ENCODE measurements at places on chromosomes 2 and 18. TPM values are rescaled to one million over a fixed set of nuclear protein-coding genes. Genes with fewer than 3 reads are reported as not detected.

The ABCG8 gene
- polyA plus RNA-seq = not detected

The CTNNA2 gene
- polyA plus RNA-seq = not detected

The ZNF804A gene
- 0.05 TPM for polyA plus RNA-seq

The C2orf69 gene
- 8.6 TPM for polyA plus RNA-seq

The CNDP1 gene
- not detected for polyA plus RNA-seq

The RSAD2 gene
- polyA plus RNA-seq = 2.2 TPM

The ITGB1BP1 gene
- 84.9 TPM for polyA plus RNA-seq

The AGXT gene
- polyA plus RNA-seq = not detected

The REG3G gene
- polyA plus RNA-seq = not detected

The MAP3K2 gene
- polyA plus RNA-seq = 9.9 TPM

The STEAP3 gene
- polyA plus RNA-seq = 19.9 TPM

The SERPINB12 gene
- 0.05 TPM for polyA plus RNA-seq

The IL1F10 gene
- polyA plus RNA-seq = 0.37 TPM

The LNPK gene
- 32.1 TPM for polyA plus RNA-seq

The TMX3 gene
- 55.5 TPM for polyA plus RNA-seq

The RBM45 gene
- polyA plus RNA-seq = 11.2 TPM

The SPDYA gene
- polyA plus RNA-seq = 0.22 TPM

The PLA2R1 gene
- 13.2 TPM for polyA plus RNA-seq

The ANKRD30B gene
- polyA plus RNA-seq = not detected

The RAX gene
- not detected for polyA plus RNA-seq

The KIAA1328 gene
- polyA plus RNA-seq = 3.8 TPM

The CD302 gene
- 0.08 TPM for polyA plus RNA-seq

The MROH2A gene
- 0.17 TPM for polyA plus RNA-seq

The C2orf80 gene
- not detected for polyA plus RNA-seq

The CNRIP1 gene
- not detected for polyA plus RNA-seq

The CYBRD1 gene
- 72.7 TPM for polyA plus RNA-seq

The ARHGAP25 gene
- polyA plus RNA-seq = 25.3 TPM

The IL1RL1 gene
- polyA plus RNA-seq = 1.3 TPM

The EHD3 gene
- 5.1 TPM for polyA plus RNA-seq

All from keratinocyte (primary cell).